ENCODE measurements at places on chromosomes 1 and 21.

GRCh38 chr1:167442854-167443565 is 75.3 kb downstream of the CD247 start:
- DNase-seq = no peak

DNA sequence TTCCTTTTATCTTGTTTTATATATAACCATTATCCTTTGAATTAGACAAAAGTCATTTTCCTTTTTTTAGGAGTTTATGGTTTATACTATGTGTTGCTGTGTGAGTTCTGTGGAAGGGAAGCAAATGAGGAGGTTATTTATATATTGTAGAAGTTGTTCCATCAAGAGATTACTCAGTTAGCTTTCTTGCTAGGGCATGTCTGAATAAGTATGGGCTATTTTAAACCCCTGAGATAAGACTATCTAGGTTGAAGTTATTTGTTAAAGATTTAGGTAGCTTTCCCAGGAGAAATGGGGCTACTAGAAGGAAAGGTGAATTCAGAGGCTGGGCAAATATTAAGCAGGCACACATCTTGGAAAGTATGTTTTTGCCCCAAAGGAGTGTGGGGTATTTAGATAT is 16.1 kb upstream of the VAMP4 start:
- no peak for DNase-seq

- no peak for DNase-seq
These were observed 65.2 kb upstream of the FAM163A start for GRCh38 chr1:179677882-179678281.

GRCh38 chr1:31548534-31548906 is 27.8 kb upstream of the TINAGL1 start:
- no peak for DNase-seq

- DNase-seq = no peak
These were observed 24.2 kb upstream of the RPL11 start for GRCh38 chr1:23667411-23667810.

GRCh38 chr1:16367258-16367967 is 371 bp downstream of the SZRD1 start:
- DNase-seq = peak; percentile 95

- no peak for DNase-seq
These were observed 1.5 kb downstream of the TTC34 start for GRCh38 chr1:2799811-2800663.

DNA sequence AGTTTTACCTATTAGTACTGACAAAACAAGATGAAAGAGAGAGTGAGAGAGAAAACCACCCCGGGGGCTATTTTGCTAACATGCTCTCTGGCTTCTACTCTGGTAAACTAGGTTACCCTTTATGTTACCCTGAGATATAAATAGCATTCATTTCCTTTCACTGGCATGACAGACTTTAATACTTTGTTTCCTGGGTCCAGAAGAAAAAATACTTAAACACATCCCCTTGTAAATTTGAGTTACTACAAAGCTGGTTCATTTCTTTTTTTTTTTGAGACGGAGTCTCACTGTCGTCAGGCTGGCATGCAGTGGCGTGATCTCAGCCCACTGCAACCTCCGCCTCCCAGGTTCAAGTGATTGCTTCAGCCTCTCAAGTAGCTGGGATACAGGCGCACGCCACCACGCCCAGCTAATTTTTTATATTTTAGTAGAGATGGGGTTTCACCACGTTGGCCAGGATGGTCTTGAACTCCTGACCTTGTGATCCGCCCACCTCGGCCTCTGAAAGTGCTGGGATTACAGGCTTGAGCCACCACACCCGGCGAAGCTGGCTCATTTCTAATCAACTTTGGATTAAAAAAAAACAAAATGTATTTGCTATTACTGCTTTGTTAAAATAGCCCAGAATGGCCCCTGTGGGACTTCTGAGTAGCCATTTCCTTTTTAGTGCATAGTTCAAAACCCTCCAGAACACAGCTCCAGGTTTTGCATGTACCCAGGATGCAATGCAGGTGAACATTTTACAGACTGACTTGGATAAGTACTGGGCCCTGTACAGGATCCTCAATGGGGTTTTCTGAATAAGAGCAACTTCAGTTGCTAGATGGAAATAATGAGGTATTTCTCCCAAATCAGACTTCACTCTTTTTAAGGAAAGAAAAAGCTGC is 20.6 kb downstream of the INPP5B start:
- no peak for DNase-seq
